Heart left ventricle (tissue), 16 donors: ENCODE measurements at places on chromosomes 6 and 20. TPM values are rescaled to one million over a fixed set of nuclear protein-coding genes. Genes with fewer than 3 reads are reported as not detected.

The PLAGL2 gene
- total RNA-seq = 6.3 TPM

The VSTM2L gene
- total RNA-seq = 21.3 TPM

- H3K27me3 ChIP-seq = no peaks in the 10 kb centered on the region
- no peak for DNase-seq
- no peaks in the 10 kb centered on the region for H3K36me3 ChIP-seq
- no peak overlapping the region for H3K4me3 ChIP-seq
Observed at GRCh38 chr6:13760307-13761304, 49.0 kb upstream of the RANBP9 start.

DNA sequence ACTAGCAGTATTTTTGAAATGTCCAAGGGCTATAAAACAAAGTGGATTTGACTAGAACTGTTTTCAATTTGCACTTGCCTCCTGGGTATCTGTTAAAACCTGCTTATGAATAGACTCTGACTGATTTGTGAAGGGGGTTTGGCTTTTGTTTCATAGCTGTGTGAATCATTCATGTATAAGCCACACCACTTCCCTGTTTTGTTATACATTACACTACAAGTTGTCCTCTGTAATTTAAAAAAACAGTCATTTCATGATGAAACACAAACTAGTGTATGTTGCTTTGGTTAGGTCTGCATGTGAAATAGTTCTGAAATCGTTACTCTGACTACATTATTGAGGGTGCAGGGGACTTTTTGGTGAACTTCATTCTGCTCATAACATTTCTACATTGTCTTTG lies 121.7 kb downstream of the NKAIN2 start:
- no peak overlapping the region for H3K27ac ChIP-seq
- H3K4me3 ChIP-seq = no peak overlapping the region
- H3K4me1 ChIP-seq = no peaks in the 10 kb centered on the region
- H3K36me3 ChIP-seq = no peaks in the 10 kb centered on the region

GRCh38 chr20:59820204-59821041 lies 113.0 kb downstream of the SYCP2 start:
- H3K4me1 ChIP-seq = no peaks in the 10 kb centered on the region
- H3K4me3 ChIP-seq = no peak overlapping the region
- no peak for DNase-seq

GRCh38 chr6:163324688-163325389 lies 89.7 kb upstream of the QKI start:
- H3K36me3 ChIP-seq = no peaks in the 10 kb centered on the region
- H3K4me3 ChIP-seq = no peak overlapping the region
- no peak for DNase-seq
- H3K27me3 ChIP-seq = no peaks in the 10 kb centered on the region

- DNase-seq = no peak
- H3K4me3 ChIP-seq = no peak overlapping the region
- H3K27ac ChIP-seq = peak overlapping the region; percentile 69
- H3K36me3 ChIP-seq = peaks cover 38% of the 10 kb centered on the region
- H3K27me3 ChIP-seq = no peaks in the 10 kb centered on the region
Observed at GRCh38 chr6:148472171-148473105, 129.8 kb downstream of the SASH1 start.

DNA sequence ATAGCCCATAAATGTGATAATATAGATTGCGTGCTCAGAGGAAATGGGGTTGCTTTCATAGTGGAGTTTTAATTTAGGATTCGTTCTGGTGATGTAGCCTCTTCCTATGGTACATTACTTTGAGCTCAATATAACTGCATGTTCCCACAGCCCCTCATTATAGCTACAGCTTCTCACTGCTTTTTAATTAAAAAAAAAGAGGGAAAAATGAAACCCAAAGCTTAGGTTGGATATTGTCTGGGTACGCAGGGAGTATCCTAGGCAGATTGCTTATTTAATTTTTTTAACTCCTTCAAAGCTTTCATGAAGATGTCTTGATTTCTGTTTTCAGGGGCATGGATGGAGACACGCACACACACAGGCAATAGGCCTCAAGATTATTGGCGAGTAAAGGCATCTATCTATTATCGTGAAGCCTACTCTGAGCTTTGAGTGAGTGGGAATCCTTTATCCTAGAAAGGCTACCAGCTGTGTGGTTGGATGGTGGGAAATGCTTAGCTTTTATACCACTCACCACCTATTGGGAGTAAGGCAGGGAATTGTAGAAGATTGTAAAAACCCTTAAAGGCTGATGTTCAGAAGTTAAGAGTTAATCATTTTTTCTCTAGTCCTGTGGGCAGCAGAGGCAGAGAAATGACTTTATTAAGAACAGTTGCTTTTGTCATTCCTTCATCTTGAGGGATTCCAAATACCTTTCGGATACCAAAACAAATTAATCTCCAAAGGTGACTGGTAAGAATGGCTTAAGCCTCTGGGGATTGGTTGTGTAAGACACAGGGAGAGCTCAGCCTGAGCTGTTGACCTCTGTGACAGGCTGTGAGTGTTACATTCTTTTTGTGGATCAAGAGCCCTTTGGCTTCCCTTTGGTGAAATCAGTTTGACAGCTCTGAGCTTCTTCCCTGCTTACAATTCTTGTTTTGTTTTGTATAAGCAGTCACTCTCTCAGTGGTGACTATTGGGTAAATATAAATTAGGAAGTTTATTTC lies 33.4 kb downstream of the CTNNBL1 start:
- no peaks in the 10 kb centered on the region for H3K36me3 ChIP-seq
- DNase-seq = no peak
- H3K27me3 ChIP-seq = no peaks in the 10 kb centered on the region
- H3K4me3 ChIP-seq = no peak overlapping the region
- H3K4me1 ChIP-seq = peaks cover 63% of the 10 kb centered on the region
- H3K27ac ChIP-seq = peak overlapping the region; percentile 54

The SPATS1 gene
- total RNA-seq = not detected

- H3K36me3 ChIP-seq = no peaks in the 10 kb centered on the region
- H3K4me3 ChIP-seq = no peak overlapping the region
- H3K4me1 ChIP-seq = no peaks in the 10 kb centered on the region
- DNase-seq = no peak
- H3K27me3 ChIP-seq = peaks cover 21% of the 10 kb centered on the region
Observed at GRCh38 chr20:44010162-44010704, 95.6 kb downstream of the TOX2 start.

- peaks cover 5% of the 10 kb centered on the region for H3K4me1 ChIP-seq
- no peak overlapping the region for H3K27ac ChIP-seq
- H3K36me3 ChIP-seq = no peaks in the 10 kb centered on the region
- peak overlapping the region; percentile 71 for H3K4me3 ChIP-seq
- no peaks in the 10 kb centered on the region for H3K27me3 ChIP-seq
Observed at GRCh38 chr6:161272635-161273273, 1.1 kb downstream of the AGPAT4 start.

- no peak for DNase-seq
- H3K36me3 ChIP-seq = peaks cover 45% of the 10 kb centered on the region
- no peaks in the 10 kb centered on the region for H3K4me1 ChIP-seq
- H3K27me3 ChIP-seq = no peaks in the 10 kb centered on the region
- no peak overlapping the region for H3K27ac ChIP-seq
Observed at GRCh38 chr20:38903335-38903734, 22.9 kb upstream of the FAM83D start.

DNA sequence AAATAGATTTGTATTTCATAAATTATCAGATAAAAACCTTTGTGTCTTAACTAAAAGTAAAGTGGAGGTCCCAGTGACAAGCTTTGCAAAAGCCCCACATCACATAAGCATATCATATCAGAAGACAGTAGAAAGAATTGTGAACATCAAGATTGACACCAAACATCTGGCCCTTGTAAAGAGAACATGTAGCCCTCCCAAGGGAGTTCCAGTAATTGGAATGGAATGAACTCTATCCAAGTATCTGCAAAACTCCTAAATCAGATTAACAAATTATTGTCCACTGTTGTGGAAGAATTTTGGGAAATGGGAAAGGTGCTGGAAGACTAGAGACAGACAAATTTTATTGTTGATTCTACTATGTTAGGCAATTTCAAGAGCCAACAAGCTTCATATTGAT lies 268.8 kb downstream of the KCNQ5 start:
- no peaks in the 10 kb centered on the region for H3K4me1 ChIP-seq
- no peaks in the 10 kb centered on the region for H3K27me3 ChIP-seq
- DNase-seq = no peak

The LTA gene
- total RNA-seq = not detected

DNA sequence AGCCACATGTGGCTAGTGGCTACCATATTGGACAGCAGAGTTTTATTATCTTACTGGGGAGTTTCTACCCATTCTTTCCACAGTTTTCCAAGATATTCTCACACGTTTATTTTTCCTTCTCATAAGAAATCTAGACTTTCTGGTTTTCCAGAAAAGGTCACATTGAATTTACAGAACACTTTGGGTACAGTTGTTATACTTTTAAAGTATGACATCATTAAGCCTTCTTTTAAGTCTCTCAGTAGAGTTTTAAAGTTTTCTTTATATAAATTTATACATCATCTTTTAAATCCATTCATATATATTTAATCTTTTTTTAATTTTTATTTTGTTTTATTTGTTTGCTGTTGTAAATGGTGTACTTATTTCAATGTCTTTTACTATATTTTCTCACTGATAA lies 200.3 kb upstream of the QKI start:
- H3K36me3 ChIP-seq = no peaks in the 10 kb centered on the region
- no peak for DNase-seq
- H3K27me3 ChIP-seq = no peaks in the 10 kb centered on the region
- no peak overlapping the region for H3K4me3 ChIP-seq
- H3K27ac ChIP-seq = no peak overlapping the region

- DNase-seq = no peak
- peak overlapping the region; percentile 15 for H3K27ac ChIP-seq
- H3K4me1 ChIP-seq = peaks cover 28% of the 10 kb centered on the region
- H3K27me3 ChIP-seq = no peaks in the 10 kb centered on the region
- no peaks in the 10 kb centered on the region for H3K36me3 ChIP-seq
Observed at GRCh38 chr20:17960927-17961586, 7.5 kb downstream of the SNX5 start.

GRCh38 chr20:45842169-45842812 lies 8.7 kb downstream of the SNX21 start:
- no peaks in the 10 kb centered on the region for H3K27me3 ChIP-seq
- no peak overlapping the region for H3K4me3 ChIP-seq
- peaks cover 26% of the 10 kb centered on the region for H3K4me1 ChIP-seq
- no peak for DNase-seq
- H3K27ac ChIP-seq = no peak overlapping the region
